ENCODE measurements at places on chromosomes 5 and 9.

DNA sequence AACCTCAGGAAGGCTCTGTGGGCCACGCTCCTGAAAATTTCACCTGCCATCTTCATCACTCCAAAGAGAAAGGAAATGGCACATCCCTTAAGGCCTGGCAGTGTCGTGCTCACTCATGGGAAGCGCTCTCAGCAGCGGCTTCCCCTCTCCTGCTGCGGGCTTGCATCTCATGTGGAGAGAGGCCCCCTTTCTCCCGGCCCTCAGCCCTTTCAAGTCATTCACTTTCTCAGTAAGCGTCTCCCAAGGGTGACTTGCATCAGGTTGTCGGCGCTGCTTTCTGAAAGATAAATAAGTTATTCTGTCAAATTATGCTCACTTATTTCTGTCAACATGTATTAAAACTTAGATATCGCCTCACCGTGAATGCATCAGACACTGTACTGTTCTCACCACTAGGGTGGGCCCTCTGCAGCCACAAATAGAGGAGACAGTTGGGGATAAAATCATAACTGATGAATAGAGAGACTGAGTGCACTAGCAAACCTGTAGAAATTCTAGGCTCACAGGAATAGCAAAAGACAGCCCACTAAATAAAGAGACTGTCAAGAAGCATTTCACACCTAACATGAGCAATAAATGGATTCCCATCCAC lies 174.6 kb downstream of the RFK start:
- no peak for DNase-seq

DNA sequence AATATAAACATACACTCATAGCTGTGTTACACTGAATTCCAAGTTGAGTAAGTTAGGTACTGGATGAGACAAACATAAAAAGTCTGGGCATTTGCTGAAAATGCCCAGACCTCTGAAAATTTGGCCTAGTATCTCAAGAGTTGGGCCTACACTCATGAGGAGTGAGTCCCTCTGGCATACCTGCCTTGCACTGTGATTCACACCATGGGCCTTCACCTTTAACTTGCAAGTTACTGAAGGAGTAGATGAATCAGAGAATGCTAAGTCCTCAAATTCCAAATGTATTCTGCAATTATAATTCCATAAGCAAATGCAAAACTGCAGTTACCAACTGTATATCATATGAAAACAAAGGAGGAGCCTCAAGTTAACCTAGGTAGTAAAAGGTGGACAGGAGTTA lies 32.3 kb upstream of the C9orf40 start:
- DNase-seq = no peak

GRCh38 chr9:129353697-129354336 lies 175.8 kb upstream of the IER5L start:
- no peak for DNase-seq

DNA sequence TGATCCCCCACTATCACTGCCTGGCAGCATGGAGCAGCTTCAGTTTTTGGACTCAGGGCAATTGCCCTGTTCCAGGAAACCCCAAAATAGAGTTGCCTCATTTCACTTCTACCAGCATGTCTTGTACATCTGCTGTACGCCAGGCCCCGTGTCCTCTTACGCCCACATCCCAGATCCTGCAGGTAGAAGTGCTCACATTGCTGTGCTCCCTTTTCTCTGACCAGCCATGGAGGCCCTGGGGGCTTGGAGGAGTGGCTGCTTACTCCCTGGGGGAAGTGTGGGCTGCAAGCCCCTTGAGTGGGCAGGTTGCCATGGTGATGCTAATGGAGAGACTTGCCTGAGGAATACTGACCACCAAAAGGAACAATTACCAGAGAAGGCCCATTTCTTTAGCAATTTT lies 55.6 kb upstream of the KCNIP1 start:
- no peak for DNase-seq

DNA sequence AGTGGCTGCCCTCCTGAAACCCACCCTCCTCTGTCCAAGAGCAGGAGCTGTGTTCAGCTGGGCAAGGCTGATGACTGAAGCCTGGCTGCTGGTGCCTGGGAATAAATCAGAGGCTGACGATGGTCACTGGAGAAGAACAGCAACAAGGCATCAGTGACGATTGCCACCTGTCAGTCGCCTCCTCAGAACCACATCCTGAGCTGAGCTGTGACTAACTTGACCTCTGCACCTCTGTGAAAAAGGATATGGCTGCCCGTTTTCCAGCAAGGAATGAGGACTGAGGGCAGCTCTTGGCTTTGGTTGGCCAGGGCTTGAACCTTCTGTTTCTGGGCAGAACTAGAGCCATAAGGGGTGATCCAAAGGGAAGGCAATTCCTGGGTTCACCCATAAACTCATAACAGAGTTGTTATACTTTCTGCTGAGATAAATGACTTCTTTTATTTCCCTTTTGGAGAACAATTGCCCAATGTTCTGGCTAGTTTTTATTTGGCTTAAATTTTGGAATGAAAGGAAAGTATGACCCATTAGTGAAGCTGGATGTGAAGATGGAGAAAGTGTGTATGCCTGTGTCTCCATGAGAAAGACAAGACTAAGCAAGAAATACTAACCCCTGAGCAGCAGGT lies 40.1 kb downstream of the TRIP13 start:
- DNase-seq = no peak

DNA sequence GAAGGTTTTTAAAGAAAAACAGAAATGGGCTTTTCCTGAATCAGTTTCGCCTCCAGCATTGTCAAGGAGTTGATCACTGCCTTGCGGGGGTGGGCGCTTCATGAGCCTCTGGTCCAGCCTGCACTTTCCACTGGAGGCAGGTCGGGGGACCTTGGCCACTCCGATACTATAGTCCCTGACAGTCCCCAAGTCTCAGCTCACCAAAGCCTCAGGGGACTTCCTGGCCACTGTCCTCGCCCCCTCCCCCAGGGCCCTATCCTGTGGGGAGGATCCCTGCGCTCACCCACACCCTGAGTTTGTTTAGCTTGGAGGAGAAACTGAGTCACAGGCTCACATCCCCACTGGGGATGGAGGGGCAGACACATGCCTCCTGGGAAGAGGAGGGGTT lies 1.4 kb downstream of the SLC6A19 start:
- no peak for DNase-seq

- DNase-seq = no peak
These were observed 38.7 kb downstream of the VCAN start for GRCh38 chr5:83510260-83510659.

GRCh38 chr5:90113108-90113507 lies 296.4 kb downstream of the CETN3 start:
- no peak for DNase-seq

- DNase-seq = no peak
These were observed 1.3 kb downstream of the LRRC26 start for GRCh38 chr9:137168573-137168903.

DNA sequence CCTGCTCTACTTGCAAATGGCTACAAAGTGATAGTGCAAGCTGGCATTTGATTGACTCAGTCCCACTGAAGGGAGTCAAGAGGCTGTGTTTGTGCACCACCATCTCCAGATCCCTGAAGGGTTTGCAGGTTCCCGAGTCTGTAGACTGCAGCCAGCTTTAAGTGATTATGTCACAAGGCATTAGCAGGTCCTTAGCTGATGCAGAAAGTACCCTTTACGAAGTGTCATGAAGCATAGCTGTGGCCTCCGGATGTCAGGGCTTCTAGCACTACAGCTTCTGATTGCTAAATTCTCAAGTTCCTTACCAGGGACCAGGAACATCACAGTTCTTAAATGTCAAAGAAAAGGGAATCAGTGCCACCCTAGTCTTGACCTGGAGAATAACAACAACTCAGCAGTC lies 311.3 kb upstream of the TRPC7 start:
- no peak for DNase-seq
